ENCODE measurements at places on chromosomes 11 and 22.

DNA sequence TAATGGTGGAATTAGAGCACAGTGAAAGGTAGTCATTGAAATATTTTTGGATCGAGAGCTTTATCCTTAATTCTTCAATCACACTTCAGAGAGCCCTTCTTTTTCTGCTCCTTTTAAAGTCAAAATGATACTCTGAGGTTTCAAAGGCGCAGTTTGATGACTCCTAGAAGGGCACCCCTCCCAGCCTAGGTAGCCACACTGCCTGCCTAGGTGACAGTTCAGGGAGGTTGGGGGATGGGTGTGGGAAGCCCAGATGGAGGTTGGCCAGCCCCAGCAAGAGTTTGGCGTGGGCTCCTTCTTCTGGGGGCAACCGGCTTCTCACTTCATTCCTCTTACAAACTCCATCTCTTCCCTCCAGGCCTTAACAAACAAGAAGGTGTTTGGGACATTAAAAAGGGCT, 28.6 kb upstream of the PHF21A start:
- no peak for DNase-seq

GRCh38 chr11:33172996-33173395, 11.7 kb upstream of the CSTF3 start:
- no peak for DNase-seq

DNA sequence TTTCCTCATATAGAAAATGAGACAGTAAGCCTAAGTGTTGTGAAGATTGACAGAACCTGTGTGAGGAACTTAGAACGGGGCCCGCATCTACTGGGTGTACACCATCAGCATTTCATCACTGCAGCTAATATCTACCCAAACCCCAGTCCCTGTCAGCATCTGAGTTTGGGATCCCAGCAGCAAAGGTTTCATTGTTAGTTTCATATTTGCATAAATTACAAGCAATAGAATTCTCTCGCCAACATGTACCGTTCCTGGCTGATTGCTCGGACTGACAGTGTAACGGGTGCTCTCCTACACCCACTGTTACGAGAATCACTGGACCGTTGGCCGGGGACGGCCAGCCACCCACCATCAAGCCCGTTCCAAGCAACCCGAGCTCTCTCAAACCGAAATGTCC, 10.4 kb upstream of the TMPRSS6 start:
- no peak for DNase-seq

DNA sequence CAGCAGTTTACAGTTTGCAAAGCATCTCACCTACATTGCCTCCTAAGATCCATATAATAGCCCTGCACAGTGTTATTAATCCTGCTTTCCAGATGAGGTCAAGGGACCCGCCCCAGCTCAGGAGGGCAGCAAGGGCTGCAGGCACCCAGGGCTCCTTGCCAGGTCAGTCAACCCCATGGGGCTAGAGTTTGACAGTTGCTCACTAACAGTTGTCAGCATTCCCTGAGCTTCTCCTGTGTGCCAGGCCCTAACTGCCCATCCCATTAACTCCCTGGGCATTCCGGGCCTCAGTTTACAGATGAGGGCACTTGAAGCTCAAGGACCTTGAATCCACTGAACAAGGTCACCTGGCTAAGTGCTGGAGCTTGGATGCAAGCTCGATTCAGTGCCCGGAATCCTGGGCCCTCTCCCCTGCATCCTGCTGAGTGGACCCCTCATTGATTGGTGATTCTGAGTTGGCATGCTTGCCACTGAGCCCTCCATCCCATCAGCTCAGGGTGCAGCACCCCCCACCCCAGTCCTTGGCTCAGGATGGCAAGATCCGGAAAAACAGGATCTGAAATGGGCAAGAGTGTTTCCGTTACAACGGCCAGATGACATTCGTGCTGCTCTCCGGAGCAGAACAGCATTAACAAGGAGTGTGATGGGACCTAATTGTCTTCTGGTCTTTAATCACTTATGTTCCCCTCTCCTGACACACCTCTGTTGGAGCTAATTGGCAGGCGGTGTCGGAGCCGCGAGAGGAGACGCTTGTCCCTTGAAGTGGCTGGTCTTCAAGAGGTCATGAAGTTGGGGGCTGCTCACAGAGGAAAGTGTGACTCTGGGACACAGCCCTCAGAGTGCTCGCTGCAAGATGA, 87.4 kb upstream of the SHISAL1 start:
- no peak for DNase-seq

DNA sequence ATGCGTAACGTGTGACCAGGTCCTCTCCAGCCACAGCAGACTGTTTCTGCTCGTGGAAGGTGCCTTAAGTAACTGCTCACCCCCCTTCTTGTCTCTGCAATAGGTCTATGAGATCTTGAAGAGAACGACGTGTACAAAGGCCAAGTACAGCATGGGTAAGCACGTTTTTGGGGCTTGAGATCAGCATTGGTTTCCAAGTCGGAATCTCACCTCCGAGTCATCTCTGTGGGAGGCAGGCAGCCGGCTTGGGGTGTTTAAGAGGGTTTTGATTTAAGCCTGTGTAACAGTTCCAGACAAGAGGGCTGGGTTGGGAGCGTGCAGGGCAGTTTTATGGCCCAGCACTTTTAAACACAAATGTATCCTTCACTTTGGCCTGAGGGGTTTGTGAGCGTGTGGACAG, 30.1 kb downstream of the ANO1 start:
- no peak for DNase-seq

DNA sequence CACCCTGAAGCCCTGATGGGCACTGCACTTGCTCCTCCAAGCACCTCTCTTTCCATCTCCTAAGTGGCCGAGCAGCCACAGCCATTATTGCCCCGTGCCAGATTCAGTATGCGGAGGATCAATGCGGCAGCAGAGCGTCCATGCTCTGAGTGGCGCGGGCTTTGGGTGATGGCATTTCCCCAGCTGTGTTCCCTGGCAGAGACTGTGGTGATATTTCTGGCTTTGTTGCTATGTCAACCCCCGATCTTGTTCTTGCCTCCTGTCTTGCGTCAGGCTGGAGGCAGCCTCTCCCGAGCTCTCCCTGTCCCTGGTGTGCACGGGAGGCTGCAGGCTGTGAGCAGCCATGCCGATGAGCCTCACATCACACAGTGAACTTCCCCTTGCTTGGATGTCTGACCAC, 1018.6 kb downstream of the TBC1D22A start:
- no peak for DNase-seq

DNA sequence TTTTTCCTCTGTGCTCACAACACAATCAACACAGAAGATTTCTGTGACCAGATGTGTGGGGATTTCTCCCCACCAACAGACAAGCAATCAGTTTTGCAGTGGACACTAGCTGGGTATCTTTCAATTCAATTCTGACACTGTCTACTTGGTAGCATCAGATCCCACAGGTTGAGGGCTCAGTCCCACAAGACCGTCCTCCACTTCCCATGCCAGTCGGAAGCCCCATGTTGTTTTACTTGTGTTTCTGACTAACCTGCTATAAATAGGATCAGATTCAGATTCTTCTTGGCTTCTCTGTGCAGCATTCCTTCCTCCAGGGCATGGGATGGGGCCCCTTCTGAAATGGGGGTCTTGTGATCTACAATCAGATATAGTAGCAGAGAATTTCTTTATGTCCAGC, 19.6 kb downstream of the ACER3 start:
- no peak for DNase-seq

DNA sequence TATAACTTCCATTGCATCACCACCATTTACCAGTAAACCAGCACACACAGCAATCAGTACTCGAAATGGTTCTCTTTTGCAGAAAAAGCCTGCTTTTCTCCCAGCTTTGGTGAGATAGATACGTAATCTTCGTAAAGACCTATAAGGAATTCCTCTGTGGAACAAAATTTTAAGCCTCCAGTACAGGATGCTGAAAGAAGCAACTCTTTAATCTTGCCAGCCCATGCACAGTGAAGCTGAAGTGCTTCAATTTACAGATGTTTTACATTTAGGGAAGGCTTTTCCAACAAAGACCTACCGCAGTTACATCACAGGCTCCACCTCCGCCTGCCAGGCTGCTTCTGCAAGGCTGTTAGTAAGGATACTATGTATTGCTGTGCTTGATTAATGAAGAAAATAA, 1.9 kb downstream of the ELMOD1 start:
- DNase-seq: no peak

GRCh38 chr11:17827006-17827405, 92.4 kb downstream of the KCNC1 start:
- peak; percentile 5 for DNase-seq

DNA sequence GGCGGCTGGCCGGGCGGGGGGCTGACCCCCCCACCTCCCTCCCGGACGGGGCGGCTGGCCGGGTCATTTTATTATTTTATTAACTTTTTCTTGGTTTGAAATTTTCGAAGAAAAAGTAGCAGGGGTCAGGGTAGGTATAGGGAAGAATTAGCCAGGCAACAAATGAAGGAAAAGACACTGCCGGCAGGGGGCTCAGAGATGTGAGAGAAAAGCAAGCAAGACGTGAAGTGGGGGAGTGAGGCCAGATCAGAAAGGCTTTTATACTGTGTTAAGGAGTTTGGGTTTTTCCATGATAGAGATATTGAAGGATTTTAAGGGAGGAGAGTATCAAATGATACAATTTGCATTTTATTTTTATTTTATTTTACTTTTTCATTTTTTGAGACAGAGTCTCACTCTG, 19.0 kb downstream of the RNF214 start:
- DNase-seq: no peak

DNA sequence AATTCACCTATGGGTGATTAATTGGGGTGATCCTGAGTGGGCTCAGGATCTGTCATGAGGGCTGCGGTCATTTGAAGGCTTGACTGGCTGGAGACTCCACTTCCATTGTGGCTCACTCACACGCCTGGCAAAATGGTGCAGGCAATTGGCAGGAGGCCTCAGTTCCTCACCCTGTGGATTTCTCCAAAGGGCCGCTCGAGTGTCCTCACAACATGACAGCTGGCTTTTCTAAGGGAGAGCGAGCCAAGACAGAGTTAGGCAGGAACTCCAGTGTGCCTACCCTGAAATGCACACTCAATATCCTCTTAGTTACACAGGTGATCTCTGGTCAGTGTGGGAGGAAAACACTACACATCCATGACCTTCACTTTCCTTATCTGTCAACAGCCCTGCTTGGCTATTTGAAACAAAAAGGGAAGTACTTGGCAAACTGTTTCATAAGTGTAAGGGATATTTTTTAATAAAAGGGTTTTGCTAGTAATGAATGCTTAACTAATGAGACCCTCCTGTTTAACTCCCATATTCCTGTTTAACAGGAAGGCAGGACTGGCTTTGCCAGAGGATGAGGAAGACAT, 25.7 kb downstream of the OSBP2 start:
- no peak for DNase-seq

- no peak for DNase-seq
Measured at GRCh38 chr11:33895752-33896137, 3.9 kb upstream of the LMO2 start.
